ENCODE measurements at places on chromosomes 2 and 18. TPM values are rescaled to one million over a fixed set of nuclear protein-coding genes. Genes with fewer than 3 reads are reported as not detected.

TPGS2 gene
- 138 TPM for total RNA-seq

GRCh38 chr2:136319651-136320050 is 201.7 kb upstream of the CXCR4 start:
- no peak for DNase-seq

RAD51AP2 gene
- total RNA-seq, result 0.44 TPM

ITGA4 gene
- 5.7 TPM for total RNA-seq

Data from endothelial cell (in vitro differentiated cells).